ENCODE measurements at places on chromosomes 13 and 19.

- no peak for DNase-seq
Observed at GRCh38 chr13:44303681-44304432, 69.8 kb upstream of the SERP2 start.

- no peak for DNase-seq
Observed at GRCh38 chr13:46035066-46035465, 17.5 kb downstream of the ZC3H13 start.

DNA sequence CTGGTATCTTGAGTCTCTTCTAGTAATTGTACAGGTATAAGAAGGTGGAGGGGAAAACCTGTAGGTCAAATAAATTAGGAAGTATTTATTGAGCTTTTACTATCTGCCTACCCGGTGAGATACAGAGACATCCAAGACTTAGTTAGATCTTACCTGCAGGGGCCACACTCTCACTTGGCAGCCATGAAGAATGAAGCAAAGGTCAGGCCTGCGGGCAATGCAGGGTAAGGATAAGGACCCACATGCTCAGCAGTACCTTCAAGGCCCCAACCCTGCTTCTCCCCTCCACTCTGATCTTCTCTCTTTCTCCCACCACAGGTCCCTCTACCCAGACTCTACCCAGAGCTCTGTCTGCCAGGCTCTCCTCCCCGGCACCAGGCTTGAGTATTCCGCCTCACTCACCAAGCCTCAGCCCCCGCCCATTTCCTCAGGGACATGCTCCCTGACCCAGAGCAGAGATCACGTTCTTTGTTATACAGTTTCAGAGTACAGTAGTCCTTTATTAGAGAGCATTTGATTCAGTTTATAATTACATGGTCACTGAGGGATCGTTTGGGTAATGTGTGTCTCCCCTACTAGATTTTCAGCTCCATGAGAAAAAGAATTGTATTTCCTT, 18.9 kb upstream of the CLDN10 start:
- DNase-seq = no peak

GRCh38 chr19:45901432-45901911, 941 bp downstream of the MYPOP start:
- DNase-seq = no peak

DNA sequence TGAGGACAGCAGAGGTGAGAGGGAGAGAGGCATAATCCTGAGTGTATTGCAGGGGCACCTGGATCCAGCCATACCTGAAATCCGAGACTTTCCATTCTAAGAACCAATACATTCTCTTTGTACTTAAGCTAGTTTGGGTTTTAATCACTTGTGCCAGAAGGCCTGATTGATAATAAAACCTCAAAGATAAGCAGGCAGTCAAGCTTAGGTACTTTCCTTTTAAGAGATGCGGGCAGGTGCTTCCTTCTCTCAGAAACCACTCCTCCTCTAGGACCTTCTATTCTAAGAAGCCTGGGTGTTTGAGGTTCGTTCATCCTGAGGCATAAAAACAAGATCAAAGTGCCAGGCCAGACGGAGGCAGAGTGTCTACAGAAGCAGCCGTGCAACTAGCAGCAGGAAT, 22.2 kb downstream of the FAM187B start:
- no peak for DNase-seq

DNA sequence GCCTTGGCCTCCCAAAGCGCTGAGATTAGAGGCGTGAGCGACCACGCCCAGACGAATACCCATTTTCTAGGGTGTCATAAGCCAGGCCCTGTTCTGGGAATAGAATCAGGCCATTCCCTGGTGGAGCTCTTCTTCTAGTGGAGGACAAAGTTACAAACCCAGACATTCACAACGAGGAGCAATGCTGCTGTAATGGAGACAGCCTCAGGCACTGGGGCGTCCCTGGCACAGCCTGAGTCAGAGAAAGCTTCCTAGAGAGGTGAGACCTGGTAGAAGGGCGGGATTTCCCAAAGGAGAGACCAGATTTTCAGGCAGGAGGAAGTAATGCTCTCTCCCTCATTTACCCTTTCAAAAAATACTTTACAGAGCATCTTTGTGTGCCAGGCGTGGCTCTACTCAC, 12.7 kb downstream of the PRKCG start:
- no peak for DNase-seq

GRCh38 chr19:58014141-58014540, 11.5 kb upstream of the ZNF606 start:
- no peak for DNase-seq

DNA sequence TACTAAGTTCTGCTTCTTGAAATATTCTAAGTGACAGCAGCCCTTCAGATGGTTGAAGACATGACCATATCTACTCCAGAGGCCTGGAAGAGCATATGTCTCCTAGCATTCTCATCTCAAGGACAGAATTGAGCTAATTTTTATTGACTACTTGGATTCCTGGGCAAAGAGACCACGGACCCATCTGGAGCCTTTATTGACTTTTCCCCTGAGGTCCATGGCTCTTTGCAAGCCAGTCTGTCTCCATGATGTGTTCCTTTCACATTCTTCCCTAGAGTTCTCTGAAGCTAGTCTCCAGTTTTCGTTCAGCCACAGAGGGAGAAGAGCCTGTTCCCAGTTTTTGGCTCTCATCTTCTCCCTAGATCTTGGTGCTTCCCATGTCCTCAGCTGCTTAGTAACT, 202.7 kb downstream of the PCCA start:
- no peak for DNase-seq

- no peak for DNase-seq
Observed at GRCh38 chr13:26370553-26370952, 116.6 kb downstream of the CDK8 start.

DNA sequence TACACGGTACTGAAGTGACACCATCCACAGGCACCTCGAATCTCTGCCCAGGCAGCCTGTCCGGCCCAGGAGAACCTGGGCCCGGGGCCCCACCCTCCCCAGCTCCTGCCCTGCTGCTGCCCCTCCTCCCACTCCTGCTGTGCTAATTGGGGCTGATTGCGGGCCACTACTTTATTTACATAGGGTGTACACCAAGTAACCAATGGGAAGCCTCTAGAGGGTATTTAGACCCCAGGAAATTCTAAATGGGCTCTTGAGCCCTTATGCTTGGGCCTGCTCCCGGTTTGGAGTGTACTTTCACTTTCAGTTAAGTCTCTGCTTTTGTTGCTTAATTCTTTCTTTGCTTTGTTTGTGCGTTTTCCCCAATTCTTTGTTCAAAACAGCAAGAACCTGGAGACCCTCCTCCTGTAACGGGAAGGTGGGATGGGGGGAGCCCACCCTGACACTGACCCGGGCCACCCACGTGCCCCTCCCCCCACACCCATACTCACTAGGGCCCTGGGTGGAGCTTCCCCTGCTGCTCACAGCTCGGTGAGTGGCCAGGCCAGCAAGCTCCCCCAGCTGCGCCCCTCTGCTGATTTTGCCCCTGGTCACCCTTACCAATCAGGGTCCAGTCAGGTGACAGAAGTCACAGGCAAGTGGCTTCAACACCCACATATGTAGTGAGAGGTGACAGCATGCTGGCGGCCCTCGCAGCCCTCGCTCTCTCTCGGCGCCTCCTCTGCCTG, 9.4 kb downstream of the SCGB2B2 start:
- DNase-seq = peak; percentile 26

DNA sequence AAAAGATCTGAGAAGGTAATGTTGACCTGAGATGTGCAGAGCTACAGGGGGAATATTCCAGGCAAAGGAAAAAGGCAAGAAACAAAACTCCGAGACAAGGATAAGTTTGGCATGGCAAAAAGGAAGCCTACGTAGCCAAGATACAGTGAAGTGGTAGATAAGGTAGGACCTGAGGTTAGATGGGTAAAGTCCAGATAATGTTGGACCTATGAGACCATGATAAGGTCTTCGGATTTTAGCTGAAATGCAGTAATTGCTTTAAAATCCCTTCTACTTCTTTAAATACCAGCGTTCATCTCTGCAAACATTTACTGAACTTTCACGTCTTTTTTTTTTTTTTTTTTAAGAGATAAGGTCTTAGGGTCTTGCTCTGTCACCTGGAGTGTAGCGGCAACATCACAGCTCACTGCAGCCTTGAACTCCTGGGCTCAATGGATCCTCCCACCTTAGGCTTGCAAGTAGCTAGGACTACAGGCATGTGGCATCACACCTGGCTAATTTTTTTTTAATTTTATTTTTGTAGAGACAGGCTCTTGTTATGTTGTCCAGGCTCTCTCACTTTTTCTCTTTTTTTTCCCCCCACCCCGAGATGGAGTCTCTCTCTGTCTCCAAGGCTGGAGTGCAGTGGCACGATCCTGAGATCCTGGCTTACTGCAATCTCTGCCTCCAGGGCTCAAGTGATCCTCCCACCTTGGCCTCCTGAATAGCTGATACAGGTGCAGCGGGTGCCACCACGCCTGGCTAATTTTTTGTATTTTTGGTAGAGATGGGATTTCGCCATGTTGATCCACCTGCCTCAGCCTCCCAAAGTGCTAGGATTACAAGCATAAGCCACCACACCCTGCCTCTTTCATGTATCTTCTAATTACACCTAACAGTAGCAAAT, 4.2 kb upstream of the WBP4 start:
- no peak for DNase-seq

- DNase-seq = no peak
Observed at GRCh38 chr13:59681636-59682311, 482.0 kb downstream of the DIAPH3 start.

DNA sequence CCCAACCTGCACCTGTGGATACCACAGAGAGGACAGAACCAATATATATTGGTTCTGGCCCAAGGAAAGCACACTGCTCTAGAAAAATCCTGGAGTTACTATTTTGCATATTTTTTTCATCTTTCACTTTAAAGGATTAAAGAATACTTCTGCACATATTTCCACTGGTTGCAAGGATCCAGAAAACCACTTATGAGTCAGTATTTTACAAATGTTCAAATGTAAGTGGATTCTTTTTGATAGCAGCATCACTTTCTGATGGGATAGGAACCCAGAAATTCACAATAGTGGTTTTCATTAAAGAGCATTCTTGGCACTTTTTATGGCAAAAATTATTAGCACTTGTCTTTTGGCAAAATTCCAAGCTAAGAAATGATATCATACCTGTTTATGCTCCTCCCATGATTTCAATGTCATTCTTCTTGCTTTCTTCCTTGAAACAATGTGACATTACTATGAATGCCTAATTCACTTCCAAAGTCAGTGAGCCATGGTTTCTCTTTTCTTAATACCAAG, 38.2 kb downstream of the MZT1 start:
- no peak for DNase-seq

- no peak for DNase-seq
Observed at GRCh38 chr13:91313103-91313502, 34.4 kb upstream of the MIR17HG start.

DNA sequence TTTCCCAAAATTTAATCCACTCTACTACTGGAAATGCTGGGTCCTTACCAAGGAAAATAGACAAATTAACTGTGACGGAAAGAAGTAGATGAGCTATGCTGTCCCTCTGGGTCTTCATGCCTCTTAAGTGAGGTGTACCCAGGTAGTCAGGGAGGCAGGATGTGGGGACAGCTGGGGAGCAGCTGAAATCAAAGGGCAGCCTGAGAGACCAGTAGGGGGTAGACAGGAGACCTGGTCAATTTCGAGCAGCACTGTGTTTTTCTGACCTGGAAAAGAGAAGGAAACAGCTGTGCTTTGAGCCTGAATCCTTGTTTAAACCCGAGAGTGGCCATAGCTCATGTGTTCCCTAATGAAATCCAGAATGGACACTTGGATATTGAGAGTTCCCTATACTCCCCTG, 587.3 kb downstream of the EFNB2 start:
- DNase-seq = no peak

GRCh38 chr13:45042539-45042938, 53.2 kb downstream of the GPALPP1 start:
- no peak for DNase-seq

- DNase-seq = no peak
Observed at GRCh38 chr13:95858286-95859075, 181.5 kb downstream of the DNAJC3 start.

GRCh38 chr19:32241306-32241705, 104.1 kb upstream of the ZNF507 start:
- DNase-seq = no peak

- no peak for DNase-seq
Observed at GRCh38 chr13:52162279-52163101, 3.1 kb upstream of the NEK3 start.

- DNase-seq = no peak
Observed at GRCh38 chr13:100275746-100276145, 186.9 kb downstream of the PCCA start.

GRCh38 chr19:22335716-22336115, 49.5 kb downstream of the ZNF729 start:
- DNase-seq = no peak

DNA sequence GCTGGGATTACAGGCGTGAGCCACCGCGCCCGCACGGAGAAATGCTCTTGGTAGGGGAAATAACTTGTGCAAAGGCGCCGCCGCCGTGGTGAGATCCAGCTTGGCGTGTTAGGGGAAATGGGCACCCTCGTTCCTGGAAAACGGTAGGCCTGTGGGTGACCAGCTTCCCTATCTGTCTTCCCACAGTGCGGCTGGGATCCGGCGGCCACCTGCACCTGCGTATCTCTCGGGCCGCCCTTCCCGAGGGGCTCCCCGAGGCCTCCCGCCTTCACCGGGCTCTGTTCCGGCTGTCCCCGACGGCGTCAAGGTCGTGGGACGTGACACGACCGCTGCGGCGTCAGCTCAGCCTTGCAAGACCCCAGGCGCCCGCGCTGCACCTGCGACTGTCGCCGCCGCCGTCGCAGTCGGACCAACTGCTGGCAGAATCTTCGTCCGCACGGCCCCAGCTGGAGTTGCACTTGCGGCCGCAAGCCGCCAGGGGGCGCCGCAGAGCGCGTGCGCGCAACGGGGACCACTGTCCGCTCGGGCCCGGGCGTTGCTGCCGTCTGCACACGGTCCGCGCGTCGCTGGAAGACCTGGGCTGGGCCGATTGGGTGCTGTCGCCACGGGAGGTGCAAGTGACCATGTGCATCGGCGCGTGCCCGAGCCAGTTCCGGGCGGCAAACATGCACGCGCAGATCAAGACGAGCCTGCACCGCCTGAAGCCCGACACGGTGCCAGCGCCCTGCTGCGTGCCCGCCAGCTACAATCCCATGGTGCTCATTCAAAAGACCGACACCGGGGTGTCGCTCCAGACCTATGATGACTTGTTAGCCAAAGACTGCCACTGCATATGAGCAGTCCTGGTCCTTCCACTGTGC, 2.4 kb downstream of the GDF15 start:
- no peak for DNase-seq

- DNase-seq = no peak
Observed at GRCh38 chr13:99125326-99125915, 75.2 kb upstream of the UBAC2 start.

DNA sequence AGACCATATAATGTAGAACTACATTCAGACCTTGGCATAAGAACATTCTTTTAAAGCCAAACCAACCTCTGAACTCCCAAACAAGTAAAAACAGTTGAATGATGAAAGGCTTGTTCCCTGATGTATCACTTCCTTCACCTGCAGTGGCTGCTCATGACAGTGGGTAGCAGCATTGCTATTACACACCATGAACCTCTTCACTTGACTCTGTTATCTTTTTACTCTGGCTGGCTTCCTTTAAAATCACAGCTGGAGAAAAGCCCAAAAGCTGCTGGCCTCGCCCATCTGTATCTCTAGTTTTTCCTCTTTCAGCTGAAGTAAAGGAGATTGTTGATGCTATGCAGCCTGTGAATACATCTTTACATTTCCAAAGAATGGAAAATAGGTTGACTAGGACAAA, 22.6 kb downstream of the THSD1 start:
- no peak for DNase-seq
